ENCODE measurements at places on chromosomes 3 and 15.

- DNase-seq = no peak
Observed at GRCh38 chr3:161305095-161305991, 66.0 kb downstream of the SPTSSB start.

- no peak for DNase-seq
Observed at GRCh38 chr3:9649791-9650521, 651 bp downstream of the MTMR14 start.

GRCh38 chr3:21779909-21780308, 28.9 kb upstream of the ZNF385D start:
- DNase-seq = no peak

GRCh38 chr3:126398423-126399350, 4.0 kb downstream of the CFAP100 start:
- DNase-seq = no peak

GRCh38 chr3:140719841-140720614, 42.2 kb downstream of the TRIM42 start:
- DNase-seq = no peak

DNA sequence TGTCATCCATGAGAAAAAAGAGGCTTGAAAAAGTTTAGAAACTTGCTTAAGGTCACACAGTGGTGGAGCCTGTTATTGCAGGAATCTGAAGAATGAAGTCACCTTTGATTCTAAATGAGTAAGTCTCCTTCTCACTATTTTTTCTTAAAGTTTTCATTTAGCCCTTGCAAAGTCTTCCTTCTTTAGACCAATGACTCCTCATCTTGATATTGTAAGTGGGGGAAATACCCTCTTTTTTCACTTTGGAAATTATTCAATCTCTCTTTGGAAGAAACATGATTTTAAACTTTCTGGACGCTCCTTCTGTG, 787 bp upstream of the SLMAP start:
- DNase-seq = no peak

DNA sequence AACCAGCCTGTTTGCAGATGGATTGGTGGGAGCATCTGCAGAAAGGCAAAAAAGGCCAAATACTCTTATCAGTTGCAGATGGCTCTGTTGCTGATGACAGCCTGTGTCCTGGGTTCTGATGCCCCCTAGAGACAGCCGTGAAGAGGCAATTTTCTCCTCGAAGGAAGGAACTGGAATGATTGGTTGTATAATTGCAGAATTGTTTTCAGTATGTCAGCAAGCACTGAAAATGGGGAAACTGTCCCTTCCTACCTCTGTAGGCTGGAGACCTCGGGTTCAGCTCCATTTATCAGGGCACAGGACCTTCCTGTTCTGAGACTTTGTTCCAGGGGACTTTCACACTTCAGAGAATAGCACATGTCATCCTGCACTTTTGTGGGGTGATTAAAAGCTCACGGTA, 103.0 kb downstream of the PGPEP1L start:
- no peak for DNase-seq

- DNase-seq = no peak
Observed at GRCh38 chr3:127139601-127140500, 53.1 kb upstream of the PRR23E start.

- DNase-seq = no peak
Observed at GRCh38 chr3:118987477-118987876, 47.2 kb downstream of the IGSF11 start.

- no peak for DNase-seq
Observed at GRCh38 chr15:99016680-99017321, 9.2 kb upstream of the PGPEP1L start.

- DNase-seq = no peak
Observed at GRCh38 chr3:68699541-68699940, 232.8 kb downstream of the TAFA4 start.

DNA sequence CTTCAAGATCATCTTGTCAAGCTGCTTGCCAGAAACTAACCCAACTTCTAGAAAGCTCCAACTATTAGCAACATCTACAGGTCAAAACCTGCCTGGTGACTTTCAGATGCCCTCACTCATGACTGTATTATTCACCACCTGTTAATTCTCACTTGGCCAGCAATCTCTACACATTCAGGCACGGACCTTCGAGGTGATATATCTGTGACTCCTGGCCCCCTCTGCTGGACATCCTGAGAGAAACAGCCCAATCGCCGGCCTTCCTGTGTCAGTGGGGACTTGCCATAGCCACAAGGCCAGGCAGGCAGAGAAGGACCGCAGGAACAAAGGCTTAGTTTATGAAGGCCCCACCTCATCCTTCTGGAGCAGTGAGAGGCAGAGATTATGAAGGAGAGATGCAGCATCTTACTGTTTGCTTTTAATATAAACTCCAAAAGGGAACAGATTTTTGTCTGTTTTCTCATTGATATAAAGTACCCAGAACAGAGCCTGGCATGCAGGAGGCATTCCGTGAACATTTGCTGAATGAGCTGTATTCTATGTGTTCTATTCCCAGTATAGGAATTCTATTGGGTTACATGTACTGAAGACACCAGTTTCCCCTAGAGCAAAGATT, 24.4 kb upstream of the OCA2 start:
- DNase-seq = no peak

- DNase-seq = no peak
Observed at GRCh38 chr3:192367616-192368015, 359.7 kb downstream of the FGF12 start.

GRCh38 chr3:72343078-72343477, 505.2 kb downstream of the SHQ1 start:
- no peak for DNase-seq

DNA sequence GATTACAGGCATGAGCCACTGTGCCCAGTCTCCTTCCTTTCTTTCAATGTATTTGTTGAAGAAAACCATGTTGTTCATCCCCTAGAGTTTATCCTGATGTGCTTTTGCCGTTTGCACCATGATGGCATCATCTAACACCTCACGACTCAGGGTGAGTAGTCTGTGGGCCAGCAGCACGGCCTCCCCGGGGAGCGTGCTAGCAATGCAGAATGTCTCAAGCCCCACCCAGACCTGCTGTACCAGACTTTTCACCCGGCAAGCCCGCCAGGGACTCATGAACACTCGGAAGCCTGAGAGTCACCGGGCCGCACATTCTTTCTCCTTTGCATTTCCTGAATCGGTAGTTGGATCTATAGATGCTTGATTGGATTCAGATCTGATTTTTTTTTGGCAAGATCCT, 64.6 kb downstream of the RPN1 start:
- DNase-seq = no peak

GRCh38 chr3:184457329-184457728, 77.5 kb downstream of the CHRD start:
- DNase-seq = no peak

- DNase-seq = no peak
Observed at GRCh38 chr3:180594631-180595558, 7.1 kb upstream of the TTC14 start.

Measured in stimulated activated CD4-positive, alpha-beta T cell treated with anti-CD3 and anti-CD28 coated beads, Interleukin-15, amount 100 ng/mL, for 1 hour (primary cell).